Stimulated activated CD8-positive, alpha-beta memory T cell treated with anti-CD3 and anti-CD28 coated beads, Interleukin-7, amount 100 ng/mL, for 24 hours (primary cell): ENCODE measurements at places on chromosomes 11 and 22.

GRCh38 chr22:39246690-39247332, 2.0 kb upstream of the PDGFB start:
- DNase-seq: no peak

- no peak for DNase-seq
These were observed 36.3 kb downstream of the PPP2R1B start for GRCh38 chr11:111729831-111730311.

DNA sequence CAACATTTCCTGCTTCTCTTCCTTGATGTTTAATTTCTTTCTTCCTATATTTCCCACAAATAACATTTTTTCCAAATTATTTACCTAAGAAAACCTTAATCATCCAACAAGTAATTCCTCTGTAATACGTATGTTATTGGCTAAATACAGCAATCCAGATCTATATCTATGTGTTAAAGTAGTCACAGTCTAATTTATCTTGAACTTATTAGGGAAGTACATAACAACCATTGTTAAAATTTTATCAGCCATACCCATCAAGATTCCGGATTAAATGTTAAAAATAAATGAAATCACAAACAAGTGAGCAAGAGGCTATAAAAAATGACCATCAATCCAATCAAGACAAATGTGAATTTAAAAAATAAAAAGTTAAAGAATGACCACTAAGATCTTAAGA, 36.5 kb downstream of the RRAS2 start:
- no peak for DNase-seq

- DNase-seq: no peak
These were observed 63.7 kb downstream of the DSCAML1 start for GRCh38 chr11:117733316-117733715.

DNA sequence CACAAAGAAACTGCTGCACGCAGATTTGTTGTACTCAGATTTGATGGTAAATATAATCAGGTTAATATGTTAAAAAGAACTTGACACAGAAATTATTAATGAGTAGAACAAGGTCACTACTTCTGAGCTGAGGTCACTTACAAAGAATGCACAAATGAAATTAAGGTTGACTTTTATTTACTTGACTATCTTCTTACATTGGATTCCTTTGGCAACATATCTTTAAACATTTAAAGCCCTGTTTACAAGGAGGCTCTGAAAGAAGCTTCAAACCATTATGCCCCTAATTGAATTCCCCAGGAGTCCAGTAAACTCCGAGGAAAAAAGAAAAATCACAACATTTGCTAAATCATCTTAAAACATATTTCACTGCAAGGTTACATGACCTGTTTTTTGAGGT, 245.5 kb downstream of the SOX6 start:
- no peak for DNase-seq

- no peak for DNase-seq
These were observed 226.9 kb downstream of the BUD13 start for GRCh38 chr11:116545912-116546311.
